ENCODE measurements at places on chromosomes 3 and 15.

GRCh38 chr3:2967871-2968270 is 142.3 kb downstream of the IL5RA start:
- DNase-seq = no peak

DNA sequence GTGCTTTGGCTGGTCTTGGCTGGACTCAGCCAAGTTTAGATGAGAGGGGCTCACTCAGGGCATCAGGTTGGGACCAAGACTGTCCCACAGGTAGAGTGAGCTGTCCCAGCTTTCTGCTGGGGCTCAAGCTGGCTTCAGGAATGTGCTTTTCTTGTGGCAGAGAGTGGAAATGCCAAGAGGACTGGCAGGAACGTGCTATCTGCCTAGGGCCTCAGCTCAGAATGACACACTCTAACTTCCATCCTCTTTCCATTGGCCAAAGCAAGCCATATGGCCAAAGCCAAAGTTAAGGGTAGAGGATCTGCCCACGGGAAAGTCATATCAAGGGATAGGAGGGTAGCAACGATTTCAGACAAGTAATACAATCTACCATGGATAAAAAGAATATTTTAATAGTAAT is 178.8 kb downstream of the ABHD5 start:
- DNase-seq = no peak

DNA sequence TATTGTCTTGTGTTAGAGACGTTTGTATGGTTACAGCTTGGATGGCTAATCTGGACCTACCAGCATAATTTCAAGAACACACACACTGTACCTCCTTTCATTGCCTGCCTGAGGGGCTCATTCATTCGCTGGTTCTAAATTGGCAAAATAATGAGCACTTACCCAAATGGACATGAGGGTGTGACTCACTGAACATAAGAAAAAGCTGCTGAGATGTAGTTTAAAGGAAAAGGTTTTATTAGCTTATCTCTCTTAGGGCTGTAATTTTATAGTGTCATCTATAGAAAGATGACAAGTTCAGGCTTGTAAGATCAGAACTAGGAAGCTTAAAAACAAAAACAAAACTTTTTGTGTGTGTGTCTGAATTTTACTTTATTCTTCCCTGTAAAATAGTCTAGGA is 120.7 kb upstream of the WNT7A start:
- DNase-seq = no peak

GRCh38 chr3:46845397-46845859 is 17.8 kb downstream of the MYL3 start:
- peak; percentile 70 for DNase-seq

DNA sequence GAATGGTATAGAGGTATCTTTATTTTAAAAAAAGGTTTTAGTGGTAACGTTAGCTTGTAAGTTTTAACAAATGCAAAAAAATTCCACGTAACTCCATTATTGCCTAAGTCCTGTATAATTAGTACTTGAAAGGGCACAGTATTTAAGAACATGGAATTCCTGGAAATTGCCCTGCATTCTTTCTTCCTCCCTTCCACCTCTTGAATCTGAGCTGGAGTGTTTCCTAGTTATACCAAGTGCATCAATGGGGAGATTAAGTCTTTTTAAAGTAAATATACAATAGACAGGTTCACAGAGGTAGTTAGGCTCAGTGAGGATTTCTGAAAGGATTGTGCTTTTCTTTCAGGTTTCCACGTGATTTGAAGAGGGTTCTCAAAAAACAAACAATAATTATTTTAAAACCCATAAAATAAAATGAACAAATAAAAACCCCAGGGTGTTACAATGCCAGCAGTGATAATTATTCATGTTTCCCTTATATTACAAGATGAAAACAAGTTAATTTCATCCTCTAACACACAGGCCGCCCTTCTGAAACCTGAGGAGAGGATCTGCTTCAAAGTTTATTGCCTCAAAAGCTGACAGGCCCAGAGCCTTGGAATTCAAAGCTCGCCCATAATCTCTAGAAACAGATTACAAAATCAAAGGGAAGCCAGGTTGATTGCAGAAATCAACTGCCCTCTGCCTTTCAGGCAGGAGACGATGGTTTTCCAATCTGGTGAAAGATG is 128.8 kb upstream of the LMOD3 start:
- no peak for DNase-seq

DNA sequence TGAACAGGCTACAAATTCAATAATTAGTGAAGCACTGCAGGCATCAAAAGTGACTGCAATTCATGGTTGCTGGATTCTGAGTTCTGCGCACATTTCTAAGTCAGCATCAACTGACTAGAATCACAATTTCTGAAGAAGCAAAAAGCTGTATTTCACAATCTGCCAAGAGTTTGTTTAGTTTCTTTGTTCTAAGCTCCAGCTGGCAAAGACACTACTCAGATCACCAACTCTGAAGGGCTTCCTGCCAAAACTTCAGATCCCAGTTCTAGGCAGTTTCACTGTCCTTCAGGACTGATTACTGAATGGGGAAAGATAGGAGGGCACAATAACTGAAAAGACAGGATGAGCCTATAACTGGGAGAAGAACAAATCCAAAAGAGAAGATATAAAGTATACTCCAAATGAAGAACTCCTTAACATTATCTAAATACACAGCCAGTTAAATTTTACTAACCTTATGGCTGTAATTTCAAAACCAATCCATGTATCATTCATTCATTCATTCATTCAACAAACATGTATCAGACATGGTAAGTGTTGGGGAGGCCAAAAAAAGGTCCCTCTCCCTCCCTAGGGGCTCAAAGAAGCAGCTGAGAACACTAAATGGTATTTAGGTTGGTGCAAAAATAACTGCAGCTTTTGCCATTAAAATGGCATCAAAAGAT is 17.1 kb downstream of the TJP1 start:
- no peak for DNase-seq
